CD4-positive, alpha-beta T cell treated with Interleukin-15 for 4 hours (primary cell): ENCODE measurements at places on chromosomes 3 and 15.

DNA sequence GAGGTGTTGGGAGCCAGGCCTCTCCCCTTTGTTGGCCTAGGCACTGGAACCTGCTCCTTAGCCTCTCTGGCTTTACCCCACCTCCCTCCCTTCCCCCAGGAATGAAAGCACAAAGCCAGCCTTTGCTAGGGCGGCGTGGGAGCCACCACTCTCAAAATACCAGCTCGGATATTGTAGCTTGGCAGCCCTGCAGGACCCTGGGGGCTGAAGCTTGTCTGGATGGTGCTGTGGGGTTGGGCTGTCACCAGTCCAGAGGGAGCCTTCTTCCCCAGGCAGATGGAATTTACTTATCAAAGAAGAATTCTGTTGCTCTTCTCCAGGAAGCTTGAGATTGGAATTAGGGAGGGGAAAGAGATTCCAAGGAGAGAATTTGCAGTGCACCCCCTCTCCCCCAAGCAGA is 14.9 kb upstream of the GRM2 start:
- DNase-seq, result no peak

DNA sequence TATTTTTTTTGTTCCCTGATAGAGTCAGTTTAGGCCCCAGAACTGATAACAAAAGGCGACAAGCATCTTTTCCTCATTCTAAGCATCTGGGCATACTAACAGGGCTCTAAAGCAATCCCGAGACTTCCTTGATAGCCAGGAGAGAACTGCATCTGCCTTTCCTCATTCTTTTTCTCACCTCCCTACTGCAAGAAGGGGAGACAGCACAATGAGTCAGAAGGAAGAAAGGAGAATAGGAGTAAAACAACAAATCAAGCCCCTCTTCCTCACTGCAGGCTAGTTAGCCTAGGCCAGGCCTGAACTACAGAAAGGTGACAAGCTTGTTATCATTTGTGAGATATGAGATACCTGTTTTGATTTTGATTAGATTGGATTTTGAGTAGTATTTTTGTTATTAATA is 97.9 kb downstream of the NAALADL2 start:
- no peak for DNase-seq

- no peak for DNase-seq
These were observed 46.9 kb downstream of the CHRD start for GRCh38 chr3:184426691-184427141.

DNA sequence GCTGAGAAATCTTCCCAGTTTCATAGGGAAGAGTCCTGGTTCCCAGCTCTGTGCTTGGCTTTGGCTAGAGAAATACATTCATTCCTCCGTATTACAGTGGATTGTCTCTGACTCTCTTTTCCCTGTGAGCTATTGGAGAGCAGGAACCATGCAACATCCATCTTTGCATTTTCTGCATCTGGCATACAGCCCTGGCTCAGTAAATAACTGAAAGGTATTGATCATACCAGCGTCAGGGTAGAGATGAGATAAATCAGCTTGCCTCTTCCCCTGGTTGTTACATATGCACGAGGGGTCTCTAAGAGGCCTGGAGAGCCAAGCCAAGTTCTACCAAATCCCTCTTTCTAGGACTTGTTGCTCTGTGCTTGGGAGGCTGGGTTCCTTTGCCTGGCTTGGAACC is 35.2 kb downstream of the FOXB1 start:
- DNase-seq, result no peak

DNA sequence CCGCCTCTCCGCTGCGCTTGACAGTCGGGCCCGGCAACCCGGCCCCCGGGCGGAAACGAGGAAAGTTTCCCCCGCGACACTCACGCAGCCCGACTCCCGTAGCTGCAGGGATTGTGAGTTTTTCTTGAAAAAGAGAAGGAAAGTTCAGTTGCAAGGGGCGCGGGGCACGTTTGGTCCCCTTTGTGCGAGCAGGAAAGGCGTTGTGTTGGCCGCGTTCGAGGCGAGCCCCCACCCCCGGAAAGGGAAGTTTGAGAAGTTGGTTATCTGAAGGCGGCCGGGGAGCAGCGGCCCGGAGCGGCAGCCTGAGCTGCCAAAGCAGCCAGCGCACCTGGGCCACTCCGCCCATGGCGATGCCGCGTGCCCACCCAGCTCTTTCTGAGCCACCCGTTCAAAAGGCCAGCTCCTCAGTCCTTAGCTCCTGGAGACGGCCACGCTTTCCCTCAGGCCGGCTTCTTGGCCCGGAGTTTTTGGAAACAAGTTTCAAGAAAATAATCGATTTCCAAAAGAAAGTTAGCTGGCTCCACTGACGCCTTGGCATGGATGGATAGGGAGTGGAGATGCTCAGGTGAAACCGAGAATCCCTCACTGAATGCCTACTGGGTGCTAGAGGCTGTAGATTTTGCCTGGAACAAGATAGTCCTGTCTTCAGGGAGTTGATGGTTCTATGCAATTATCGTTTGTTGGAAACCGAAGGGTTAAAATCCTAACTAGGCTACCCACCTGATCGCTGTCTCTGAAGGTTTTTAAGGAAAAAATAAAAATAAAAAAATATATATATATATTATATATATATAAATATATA is 832 bp downstream of the TGFBR2 start:
- DNase-seq, result peak; percentile 62

GRCh38 chr3:80113331-80113730 is 345.5 kb upstream of the ROBO1 start:
- no peak for DNase-seq

DNA sequence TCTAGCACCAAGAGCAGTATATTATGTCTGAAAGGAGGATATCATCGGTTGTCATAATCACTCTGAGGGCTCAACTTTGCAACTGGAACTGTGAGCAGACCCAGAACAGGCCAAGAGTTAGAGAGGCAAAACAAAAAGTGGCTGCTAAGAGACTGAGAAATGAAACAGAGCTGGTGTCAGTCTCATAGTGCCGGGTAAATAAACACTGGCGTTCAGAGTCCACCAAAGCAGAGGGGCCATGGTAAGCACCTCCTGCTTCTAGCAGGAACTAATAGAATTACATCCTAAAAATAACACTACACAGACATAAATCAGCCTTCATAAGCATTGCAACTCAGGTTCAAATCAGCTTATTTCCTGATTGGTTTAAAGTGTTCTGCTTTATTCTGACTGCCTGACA is 10.3 kb upstream of the IL12A start:
- DNase-seq, result no peak

GRCh38 chr15:95875121-95875643 is 455.3 kb upstream of the NR2F2 start:
- DNase-seq, result no peak

GRCh38 chr15:81516461-81516860 is 142.4 kb upstream of the TMC3 start:
- DNase-seq, result no peak

- no peak for DNase-seq
These were observed 331 bp downstream of the RNU6-1 start for GRCh38 chr15:67839499-67839928.

DNA sequence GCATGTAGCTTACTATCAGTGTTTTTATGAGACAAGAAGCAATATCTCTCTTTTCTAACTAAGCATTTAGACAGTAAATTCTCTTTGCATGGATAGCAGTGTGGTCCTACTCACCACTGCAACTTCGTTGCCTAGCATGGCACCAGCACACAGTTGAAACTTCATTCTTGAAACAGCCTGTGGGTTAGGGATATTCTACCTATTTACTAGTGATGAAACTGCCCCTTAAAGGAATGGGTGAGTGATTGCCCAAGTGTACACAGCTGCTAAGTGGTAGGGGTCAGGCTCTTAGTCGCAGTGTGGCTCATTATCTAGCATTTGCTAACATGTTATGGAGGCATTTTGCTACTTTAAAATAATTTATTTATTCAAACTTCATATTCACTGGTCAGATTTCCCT is 78.4 kb downstream of the CHL1 start:
- no peak for DNase-seq

DNA sequence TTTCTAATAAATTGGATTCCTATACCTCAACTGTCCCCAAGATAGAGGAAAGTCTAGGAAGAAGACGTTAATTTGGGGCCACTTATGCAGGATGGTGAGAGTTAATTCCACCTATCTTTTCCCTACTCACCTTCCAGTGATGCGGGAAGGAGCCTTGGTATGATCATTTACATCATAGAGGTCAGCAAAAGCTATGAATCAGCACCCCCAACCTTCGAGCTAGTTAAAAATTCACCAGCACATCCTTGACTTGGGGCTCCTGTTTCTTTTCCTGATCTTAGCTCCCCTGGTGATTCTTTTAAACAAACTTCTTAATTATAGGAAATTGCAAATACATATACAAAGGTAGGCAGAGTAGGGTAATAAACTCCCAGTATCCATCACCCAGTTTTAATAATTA is 366.6 kb downstream of the SOX2 start:
- no peak for DNase-seq

GRCh38 chr3:102000620-102001209 is 151.4 kb downstream of the NFKBIZ start:
- DNase-seq, result no peak

DNA sequence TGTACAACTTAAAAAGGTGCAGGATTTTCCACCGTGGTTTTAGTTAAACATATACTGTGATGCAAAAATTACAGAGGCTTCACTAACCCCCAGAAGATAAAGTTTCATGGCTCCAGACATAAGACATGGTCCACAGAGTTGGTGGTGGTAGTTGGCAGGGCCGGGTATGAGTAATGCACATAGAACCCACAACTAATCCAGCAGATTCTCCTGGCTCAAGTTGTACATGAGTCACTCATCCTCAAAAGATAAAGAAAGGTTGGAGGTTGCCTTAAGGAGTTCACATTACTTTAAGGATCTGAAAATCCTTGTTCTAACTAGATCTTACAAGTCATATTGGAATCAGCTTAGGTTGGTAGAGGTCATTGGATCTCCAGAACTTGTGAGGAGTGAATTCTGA is 98.3 kb upstream of the ZBTB20 start:
- no peak for DNase-seq

DNA sequence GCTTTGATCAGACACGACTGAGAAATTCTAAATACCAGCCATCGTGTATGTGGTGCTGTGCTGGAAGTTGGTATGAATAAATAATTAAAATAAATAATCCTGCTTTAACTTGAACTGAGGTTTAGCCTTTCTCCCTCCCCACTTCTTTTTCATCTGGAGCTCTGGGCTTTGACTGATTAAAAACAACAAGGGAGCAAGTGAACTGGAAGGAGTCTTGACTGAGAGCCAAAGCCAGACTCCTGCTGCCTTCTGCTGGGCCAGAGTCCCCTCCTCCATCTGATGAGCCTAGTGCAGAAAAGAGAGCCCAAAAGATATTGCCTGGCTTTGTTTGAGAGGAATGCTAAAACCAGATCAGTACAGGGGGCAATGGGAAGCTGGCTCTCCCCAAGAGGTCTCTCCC is 96.0 kb downstream of the CCNL1 start:
- no peak for DNase-seq

- DNase-seq, result no peak
These were observed 254.2 kb downstream of the NR1D2 start for GRCh38 chr3:24199300-24199699.

DNA sequence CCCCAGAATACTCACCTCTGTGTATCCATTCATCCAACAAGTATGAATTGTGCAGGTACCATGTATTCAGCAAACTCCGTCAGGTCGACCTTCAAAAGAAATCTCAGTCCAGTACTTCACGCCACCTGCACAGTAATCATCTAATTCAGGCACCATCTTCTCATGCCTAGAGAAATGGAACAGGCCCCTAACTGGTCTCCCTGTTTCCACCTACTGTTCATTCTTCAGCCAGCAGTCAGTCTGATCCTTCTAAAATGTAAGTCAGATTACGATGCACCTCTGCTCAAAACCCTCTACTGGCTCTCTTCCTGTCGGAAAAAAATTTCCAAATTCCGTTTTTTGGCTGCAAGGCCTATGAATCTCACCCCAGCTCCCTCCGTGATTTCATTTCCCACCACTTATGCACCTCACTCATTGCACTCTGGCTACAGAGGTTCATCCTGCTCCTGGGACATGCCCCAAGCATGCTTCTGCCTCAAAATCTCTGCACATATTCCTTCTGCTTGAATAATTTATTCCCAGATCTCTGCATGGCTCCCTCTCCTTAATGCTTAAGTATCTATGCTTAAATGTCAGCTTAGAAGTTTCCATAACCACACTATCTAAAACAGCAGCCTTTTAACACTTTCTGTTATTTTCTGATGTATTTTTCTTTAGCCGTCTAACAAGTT is 47.5 kb upstream of the PPP2R3A start:
- no peak for DNase-seq

DNA sequence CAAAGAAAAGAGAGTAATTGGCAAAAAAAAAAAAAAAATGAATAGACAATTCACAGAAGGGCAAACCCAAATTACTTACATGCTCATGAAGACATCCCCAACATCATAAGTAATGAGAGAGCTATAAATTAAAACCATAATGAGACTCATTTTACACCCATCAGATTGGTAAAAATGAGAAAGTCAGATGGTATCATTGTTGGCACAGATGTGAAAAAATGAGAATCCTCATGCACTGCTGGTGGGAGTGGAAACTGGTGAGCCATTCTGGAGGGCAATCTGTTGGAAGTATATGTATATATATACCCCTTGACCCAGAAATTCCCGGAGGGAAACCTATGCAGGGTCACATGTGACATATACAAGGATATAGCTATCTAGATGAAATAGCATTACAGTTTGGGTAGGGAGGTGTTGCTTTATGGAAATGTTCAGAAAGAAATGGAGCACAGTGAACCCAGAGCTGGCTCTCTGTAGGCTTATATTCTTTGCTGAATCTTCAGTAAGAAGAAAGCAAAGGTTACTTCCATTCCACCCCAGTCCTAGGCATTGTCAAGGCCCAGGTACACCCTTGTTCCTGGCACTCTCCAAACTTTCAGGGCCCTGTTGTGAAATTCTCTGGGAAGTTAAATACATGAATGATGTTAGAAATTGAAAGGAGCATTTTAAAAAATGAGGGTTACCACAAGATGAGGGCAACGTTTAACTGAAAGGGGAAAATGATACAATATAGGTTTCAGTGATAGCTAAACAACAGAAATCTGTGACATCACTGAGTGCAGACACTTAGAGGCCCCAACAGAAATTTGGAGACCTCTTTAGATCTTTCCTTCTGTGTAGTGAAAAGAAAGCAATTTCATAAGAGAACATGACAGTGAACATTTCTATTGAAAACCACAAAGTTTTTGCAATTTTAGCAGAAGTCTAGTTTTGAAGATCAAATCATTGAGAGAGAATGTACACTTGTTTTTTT is 132.7 kb upstream of the TPRG1 start:
- no peak for DNase-seq

DNA sequence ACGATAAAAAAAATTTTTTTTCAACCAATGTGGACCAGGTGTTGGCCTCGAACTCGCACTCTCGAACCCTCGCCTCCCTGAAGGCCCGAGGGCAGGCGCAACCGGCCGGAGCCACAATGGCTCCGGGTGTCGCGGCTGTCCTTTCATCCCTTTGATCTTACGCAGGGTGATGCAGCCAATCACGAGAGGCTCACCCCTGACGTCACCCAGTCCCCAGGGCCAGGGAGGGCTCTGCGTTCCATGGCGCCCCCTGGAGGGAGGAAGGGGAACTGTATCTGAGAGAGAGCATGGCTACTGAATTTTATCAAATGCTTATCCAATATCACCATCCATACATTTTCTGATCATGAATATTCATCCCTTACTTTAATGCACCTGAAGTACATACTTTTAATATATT is 15.4 kb upstream of the GMNC start:
- no peak for DNase-seq

- peak; percentile 85 for DNase-seq
These were observed at the start of gene RAB43 for GRCh38 chr3:129121792-129122411. RAB43 (minus strand) TSS chr3:129121804; CDS start chr3:129121489, 315 bp downstream.
